Lower leg skin (tissue), 4 donors: ENCODE measurements at places on chromosomes 2 and 18.

DNA sequence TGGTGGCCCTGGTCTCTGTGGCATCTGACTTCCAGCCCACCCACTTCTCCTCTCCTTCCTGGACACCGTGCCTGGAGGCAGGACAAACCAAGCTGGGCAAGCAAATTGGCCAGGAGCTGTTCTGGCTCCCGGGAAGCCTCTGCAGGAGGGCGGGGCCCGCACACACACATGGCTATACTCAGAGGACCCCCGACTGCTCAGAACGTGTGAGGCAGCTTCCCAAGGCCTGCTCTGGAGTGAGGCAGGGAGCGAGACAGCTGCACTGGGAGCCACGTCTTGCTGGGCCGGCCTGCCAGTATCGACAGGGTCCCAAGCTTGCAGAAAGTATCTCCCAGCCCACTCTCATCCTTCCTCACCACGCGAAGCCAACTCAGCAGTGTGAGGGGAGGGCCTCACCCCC lies 257.3 kb downstream of the TWIST2 start:
- DNase-seq: no peak

GRCh38 chr2:173664513-173664910 lies 300.7 kb downstream of the SP3 start:
- no peak for DNase-seq

- DNase-seq: no peak
Measured at GRCh38 chr2:25295621-25296020, 46.1 kb downstream of the DNMT3A start.

- DNase-seq: no peak
Measured at GRCh38 chr2:83196225-83196624, 1262.9 kb downstream of the SUCLG1 start.

DNA sequence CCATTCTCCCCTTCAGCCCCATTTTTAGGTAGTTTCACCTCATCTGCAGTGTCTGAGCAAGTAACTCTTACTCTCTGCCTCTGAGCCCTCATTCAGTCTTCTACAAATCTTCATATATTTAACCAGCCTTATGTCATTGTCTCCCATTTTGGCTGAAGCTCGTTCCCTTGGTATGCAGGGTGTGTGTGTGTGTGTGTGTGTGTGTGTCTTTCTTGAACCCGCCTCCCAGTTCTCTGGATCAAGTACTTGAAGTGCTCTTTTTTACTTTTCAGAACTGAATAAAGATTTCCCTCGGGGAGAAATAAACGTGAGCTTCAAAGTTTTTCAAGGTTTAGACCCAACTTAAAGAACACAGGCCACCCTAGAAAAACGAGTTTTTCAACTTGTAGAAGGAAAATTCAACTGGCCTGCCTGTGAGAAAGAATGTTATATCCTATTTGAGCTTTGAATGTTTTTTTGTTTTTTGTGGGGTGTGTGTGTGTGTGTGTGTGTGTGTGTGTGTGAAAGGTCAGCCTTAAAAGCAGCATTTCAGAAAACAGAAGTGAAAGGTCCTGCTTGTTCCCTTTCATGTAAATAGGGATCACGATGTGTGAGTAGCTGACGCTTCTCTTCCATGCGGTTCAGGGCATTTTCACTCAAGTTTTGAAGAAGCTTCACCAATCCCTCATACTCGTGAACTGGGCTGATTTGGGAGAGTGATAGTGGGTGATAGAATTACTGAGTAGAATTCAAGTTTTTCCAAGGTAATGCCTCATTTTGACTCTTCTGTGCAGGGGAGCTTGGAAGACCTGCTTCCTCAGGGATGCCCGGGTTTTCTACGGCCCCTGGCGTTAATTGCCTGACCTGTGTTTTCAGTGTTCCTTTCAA lies 50.6 kb upstream of the EML6 start:
- no peak for DNase-seq

DNA sequence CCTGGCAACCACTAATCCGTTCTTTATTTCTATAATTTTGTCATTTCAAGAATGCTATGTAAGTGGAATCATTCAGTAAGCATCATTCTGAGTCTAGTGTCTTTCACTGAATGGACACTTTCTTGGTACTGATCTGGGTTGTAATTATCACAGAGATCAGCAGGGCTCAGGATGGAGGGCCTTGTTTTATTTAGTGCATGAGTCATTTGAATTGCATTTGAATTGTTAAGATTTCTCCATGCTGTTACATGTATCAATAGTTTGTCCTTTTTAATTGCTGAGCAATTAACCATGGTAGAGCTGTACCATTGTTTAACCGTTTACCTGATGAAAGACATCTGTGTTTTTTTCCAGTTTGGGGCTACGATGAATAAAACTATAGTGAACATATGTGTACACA lies 256.4 kb downstream of the THSD7B start:
- no peak for DNase-seq
